ENCODE measurements at places on chromosomes 2 and 18. TPM values are rescaled to one million over a fixed set of nuclear protein-coding genes. Genes with fewer than 3 reads are reported as not detected.

DNA sequence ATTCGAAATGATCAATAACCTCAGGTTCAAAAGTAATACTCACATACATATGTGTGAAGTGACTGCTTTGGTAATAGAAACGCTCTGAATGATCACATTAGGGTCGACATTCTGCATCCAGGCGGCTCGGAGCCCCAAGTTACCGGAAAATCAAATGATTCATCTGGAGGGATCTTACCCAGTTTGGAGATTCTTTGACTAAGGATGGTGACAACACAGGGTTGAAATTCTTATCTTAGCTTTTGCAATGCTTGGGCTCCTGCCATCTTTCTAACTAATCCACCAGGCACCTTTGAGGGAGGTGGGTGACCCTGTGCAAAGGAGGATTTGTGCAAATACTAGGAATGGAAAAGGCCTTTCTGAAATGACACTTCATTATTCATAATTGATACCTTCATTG is 10.8 kb downstream of the GBX2 start:
- DNase-seq = no peak

- no peak for DNase-seq
Observed at GRCh38 chr18:44568342-44568741, 112.3 kb upstream of the SETBP1 start.

DNA sequence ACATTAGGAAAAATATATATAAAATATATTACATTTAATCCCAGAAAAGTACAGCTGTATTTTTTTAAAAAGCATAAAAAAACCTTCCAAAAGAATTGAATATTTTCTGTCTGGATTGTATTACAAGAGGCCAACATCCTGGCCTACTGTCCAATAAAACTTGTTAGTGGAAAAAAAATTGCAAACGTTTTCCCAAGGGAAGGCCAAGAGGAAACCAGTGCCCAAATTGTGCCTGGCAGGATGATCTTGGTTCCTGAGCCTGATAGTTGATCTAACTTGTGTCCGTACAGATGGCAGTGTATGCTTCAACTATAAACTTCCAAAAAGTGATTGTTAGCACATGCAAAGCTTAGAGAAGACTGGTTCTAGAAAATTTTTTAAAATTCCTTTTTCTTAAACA is 90.6 kb upstream of the LPIN2 start:
- peak; percentile 62 for DNase-seq

DNA sequence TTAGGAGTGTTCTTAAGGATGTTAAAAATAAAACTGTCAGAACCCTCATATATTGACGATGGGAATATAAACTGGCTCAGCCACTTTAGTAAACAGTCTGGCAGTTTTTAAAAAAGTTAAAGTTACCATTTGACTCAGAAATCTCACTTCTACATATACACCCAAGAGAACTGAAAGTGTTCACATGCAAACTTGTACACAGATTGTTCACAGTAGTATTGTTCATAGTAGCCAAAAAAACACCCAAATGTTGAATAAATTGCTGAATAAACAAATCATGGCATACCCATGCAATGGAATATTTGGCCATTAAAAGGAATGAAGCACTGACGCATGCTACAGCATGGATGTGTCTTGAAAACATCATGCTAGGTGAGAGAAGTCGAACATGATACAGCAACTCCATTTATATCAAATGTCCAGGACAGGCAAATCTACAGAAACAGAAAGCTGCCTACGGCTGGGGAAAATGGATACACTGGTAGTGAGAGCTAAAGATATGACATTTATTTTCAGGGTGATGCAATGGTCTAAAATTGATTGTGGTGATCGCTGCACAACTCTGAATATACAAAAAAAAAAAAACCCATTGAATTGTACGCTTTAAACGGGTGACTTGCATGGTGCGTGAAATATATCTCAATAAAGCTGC is 10.1 kb downstream of the RPL31 start:
- no peak for DNase-seq

GRCh38 chr18:48569139-48569914 is 30.5 kb downstream of the CTIF start:
- no peak for DNase-seq

DNA sequence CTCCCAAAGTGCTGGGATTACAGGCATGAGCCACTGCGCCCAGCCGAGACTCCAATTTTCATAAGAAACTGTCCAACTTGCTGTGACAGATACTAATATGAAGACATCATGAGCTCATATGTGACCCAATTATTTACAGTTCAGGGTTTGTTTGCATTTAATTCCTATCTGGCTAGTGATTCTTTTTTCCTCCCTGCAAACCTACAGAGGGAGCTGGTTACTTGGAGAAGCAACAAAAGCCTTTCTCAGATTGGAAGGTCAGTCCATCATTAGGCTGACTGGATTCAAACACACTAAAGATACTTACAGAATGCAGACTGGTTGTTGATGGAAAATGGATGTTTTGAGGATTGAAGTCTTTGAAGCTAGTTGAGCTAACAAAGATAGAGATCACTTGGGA is 176.4 kb downstream of the ANKRD44 start:
- DNase-seq = no peak

- DNase-seq = no peak
Observed at GRCh38 chr18:46295416-46295815, 191.2 kb downstream of the HAUS1 start.

- no peak for DNase-seq
Observed at GRCh38 chr2:198700319-198700718, 757.4 kb downstream of the SATB2 start.

The RAB6D gene
- total RNA-seq = not detected

The DCDC2C gene
- total RNA-seq = not detected

The LRRTM4 gene
- not detected for total RNA-seq
